ENCODE measurements at places on chromosomes 12 and 14.

DNA sequence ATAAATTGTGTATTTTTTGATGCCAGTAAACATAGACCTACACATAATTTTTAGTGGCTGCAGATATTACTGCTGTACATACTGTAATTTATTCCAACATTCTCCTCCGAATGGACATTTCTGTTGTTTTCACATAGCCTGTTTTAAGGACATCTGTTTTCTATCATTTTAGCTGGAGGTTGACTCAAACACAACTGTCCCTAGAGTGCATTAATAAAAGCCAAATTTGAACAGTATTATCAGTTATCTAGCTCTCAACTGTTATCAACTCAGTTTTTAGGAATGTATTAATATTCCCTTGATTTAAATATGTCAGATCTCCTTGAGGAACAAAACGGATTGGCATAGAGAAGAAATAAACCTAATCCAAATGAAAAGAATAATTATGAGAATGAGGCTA, 17.2 kb upstream of the PIWIL1 start:
- DNase-seq, result no peak

DNA sequence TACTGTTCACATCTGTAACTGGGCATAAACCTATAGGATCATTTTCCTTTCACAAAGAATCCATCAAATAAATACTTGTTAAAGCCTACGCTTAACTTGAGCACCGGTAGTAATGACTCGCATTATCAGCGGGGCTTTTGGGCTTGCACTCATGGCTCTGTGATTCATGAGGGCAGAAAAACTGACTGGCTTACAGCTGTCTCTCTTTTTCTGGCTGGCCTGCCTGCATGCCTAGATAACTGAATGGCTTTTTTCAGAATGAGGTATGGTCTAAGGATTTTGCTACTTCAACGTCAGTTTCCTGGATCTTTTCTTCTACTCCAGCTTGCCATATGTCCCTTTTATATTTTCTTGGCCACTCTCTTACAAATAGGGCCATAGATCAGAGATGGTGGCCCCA, 531.1 kb downstream of the NRXN3 start:
- no peak for DNase-seq

DNA sequence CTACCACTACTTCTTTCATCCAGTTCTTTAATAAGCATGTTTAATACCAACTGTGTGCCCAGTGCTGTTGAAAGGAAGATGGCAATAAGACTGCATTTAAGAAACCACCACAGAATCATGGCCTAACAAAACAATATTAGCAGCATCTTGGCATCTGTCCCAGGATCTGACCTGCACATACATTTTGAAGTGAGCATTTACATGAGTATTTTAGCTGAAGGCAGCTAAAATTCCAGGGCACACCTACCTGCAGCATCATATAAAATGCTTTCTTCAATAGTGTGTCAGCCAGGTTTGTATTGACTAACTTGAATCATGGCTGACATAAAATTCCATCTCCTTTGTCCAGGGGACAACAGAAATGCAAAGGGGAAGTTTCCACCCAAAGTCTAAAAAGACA, 65.0 kb upstream of the ARHGAP5 start:
- no peak for DNase-seq

GRCh38 chr12:49154221-49154620, 23.0 kb upstream of the TUBA1B start:
- DNase-seq, result no peak

DNA sequence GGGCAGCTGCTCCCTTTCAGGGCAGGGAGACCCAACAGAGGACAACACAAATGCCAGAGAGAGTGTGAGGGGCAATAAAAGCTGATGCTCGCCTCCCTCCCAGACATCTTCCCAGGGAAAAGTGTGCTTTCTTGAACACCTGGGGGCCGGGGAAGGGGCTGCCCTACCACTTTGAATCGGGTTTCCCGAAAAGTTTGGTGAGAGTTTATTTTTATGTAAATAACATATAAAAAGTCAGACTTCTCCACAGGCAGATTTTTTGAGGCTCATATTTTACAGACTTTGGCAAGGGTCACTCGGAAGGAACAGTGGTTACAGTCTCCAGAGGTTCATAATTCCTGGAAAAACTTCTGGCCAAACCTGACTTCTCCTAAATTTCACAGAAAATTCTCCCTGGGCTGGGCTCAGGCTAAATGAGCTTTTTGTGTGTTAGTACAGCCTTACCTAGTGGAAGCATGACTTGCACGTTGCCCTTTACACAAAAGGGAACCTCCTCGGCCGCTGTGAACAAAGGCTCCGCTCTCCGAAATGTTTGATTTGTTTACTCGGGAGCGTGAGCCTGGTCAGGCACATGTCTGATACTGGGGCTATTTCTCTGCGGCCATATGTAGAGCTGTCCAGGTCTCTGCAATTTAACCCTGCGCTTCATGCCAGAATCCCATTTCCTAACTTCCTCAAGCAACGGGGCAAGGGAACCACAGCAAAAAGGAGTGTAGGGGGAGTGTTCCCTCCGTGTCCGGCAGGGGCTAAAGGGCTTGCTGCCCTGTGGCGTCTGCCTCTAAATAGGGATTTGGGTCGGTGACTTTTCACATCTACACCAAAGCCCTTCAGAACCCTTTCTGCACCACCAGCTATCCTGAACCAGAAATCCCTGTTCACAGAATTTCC, 3.4 kb downstream of the RTL1 start:
- DNase-seq, result no peak

DNA sequence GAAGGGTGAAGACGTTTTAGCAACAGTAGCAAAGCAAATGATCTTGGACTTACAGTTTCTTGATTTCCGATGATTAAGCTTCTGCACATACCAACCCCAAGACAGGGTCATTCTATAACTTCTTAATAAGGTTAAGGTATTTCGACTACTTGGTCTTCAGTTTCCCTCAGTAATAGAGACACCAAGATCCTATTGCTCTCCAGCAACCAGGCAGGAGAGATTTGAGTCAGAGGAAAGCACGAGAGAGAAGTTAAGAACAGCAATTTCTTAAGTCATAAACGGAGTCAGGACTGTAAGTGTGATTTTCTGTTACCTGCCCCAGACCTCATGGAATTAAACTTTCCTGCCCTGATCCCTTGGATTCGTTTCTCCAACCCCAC, 215.6 kb downstream of the TTC8 start:
- DNase-seq, result no peak

DNA sequence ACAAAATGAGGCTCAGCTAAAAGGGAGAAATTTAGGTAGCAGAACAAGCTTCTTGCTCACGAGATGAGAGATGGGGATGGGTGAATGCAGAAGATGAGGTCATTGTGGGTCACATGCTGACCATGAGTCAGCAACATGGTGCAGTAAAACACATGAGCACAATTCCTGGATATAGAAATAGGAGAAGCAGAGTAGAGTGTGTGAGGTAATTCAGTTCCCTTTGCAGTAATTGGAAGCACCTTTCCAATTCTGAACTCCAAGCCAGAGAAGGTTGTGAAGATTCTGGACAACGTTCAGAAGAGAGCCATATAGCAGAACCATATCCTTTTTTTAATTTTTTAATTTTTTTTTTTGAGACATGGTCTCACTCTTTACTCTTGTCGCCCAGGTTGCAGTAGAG, 62.0 kb upstream of the LMNTD1 start:
- no peak for DNase-seq

GRCh38 chr12:79016181-79016580, 151.6 kb downstream of the SYT1 start:
- no peak for DNase-seq

Data from CD4-positive, alpha-beta T cell treated with Interferon alpha-2 for 1 hour (primary cell).